T-helper 17 cell (primary cell): ENCODE measurements at places on chromosomes 16 and 17.

GRCh38 chr17:35612924-35613521, 25.9 kb downstream of the AP2B1 start:
- no peak for DNase-seq

DNA sequence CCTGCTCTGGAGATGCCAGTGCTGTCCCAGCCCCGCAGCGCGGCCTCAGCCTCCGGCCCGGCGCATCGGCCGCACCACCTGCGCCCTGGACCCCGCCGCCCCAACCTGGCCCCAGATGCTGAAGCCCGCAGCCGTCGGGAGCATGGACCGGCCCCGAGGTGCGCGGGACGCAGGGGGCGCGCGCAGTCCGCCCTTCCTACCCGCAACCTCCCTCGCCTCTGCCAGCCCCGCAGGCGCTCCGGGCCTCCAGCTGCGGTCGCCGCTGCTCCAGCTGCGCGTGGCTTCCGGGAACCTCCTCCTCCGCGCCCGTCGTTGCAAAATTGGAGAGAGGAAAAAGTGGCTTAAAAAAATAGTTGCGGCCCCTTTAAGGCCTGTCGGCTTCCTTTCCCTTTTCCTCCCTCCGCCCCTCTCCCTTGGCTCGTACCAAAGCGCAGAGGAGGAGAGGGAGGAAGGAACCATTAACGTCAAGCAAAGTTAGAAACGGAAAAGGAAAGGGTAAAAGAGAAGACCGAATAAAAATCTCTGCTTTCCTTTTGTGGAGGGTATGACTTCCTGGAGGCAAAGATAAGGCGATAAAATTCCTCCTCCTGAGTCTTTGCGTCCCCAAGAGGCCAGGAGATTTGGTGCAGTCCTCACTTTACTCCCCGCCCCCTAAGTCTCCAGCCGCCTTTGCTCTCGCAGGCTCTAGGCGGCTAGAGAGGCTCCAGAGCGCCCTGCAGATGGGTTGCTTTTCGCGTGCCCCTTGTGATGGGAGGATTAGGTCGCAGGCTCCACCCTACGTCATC, at the start of gene CDIPT:
CDIPT (minus strand) TSS at position 343 of the 785 bp plus-strand sequence. CDS start 369 bp downstream, outside the sequence.
- peak; percentile 80 for DNase-seq

GRCh38 chr17:82231562-82232321, 2.9 kb downstream of the SLC16A3 start:
- DNase-seq = no peak

DNA sequence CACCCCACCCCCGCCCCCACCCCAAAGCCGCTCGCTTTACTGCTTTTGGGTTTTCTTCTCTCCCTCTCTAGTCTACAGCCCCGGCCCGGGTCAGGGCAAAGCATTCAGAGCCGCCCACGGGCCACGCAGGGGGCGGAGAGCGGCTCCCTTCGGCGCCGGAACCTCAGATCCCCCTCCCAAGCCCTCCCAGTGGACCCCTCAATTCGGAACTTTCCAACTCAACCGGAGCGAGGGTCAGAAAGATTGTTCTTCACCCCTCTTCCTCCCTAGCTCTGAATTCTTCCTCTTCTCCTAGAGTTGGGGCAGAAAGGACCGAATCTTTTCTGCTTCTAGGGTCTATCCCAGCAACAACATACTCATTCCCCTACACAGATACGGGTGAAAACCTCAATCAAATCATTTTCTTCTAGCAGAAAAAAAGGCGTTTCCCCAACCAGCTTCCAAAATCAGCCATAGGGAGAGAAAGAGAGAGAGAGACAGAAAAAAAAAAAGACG, 1.0 kb downstream of the HOXB2 start:
- DNase-seq = no peak

- DNase-seq = no peak
Observed at GRCh38 chr17:77886387-77886728, 72.1 kb upstream of the TNRC6C start.

GRCh38 chr17:70158180-70158579, 11.2 kb upstream of the KCNJ2 start:
- no peak for DNase-seq

DNA sequence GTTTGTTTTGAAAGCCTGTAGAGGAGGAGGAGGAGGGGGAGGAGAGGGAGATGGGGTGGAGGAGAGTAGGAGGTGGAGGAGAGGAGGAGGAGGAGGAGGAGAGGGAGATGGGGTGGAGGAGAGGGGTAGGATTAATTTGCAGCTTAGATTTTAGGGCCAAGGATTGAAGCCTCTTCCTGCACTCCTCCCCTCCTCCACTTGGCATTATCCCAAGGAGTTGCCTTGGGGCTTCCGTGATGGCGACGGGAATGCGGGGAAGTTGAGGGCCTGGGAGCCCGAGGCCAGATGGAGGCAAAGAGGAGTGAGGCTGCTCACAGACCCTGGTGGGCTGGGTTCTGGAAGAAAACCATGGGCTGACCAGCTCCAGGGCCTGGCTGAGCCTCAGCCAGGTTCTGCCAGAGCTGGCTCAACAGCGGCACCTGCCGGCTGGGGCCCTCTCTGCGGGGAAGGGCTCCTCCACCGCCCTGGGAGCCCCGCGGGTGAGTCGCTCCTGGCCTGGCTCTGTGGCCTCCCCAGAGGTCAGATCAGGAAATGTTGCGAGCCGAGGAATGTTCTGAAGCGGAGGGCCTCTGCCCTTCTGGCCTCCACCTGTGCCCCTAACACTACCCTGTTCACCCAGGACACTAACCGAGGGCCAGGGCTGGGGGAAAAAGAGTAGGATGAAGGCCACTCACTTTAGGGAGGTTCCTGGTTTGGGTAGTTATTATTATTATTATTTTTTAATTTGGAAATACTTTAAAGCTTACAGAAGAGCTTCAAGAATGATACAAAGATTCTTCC, 23.9 kb upstream of the FMNL1 start:
- DNase-seq = peak; percentile 75

- peak; percentile 41 for DNase-seq
Observed at GRCh38 chr16:29806641-29807425, 504 bp downstream of the MAZ start.

DNA sequence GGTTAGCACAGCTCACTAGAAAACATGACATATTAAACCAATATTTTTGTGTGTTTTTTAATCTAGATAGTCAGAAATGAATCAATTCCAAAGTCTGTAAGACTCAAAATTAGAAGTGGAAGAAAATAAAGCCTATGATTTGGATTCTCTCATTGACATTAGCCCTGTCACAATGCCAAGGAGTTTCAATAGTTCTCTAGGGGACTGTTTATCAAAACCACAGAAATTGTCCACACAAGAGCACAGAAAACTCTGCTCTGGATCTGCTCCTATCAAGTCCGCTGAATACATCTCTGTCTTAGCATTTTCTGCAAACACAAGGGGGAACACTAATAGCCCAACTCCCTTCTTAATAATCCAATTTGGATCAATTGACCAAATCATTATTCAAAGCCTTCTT, 152.0 kb downstream of the HS3ST3B1 start:
- no peak for DNase-seq

DNA sequence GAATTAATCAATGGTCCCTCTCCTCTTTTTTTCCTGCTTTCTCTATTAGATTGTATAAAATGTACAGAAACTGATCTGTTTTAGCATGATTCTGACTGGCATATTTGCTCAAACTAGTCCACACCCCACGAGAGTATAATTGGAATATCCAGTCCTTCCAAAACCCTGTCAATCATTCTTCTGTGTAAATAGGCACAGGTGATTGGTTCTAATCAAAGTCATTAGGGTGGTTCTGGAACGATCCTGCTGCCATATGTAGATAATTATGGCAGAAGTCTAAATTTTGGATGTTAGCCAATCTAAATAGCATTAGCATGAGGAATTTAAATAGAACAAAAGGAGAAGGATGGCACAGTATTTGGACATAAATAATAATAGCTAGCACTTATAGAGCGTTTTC, 165.7 kb downstream of the SHISA6 start:
- no peak for DNase-seq

- DNase-seq = no peak
Observed at GRCh38 chr16:88454523-88454947, 1.5 kb downstream of the ZFPM1 start.
